ENCODE measurements at places on chromosomes 4 and X. TPM values are rescaled to one million over a fixed set of nuclear protein-coding genes. Genes with fewer than 3 reads are reported as not detected.

Gene DNASE1L1
- 34.3 TPM for total RNA-seq

Gene ODAPH
- total RNA-seq = not detected

Gene FGB
- not detected for total RNA-seq

Gene BMP15
- not detected for total RNA-seq

Gene SOX3
- not detected for total RNA-seq

Gene IQCM
- not detected for total RNA-seq

Gene PDCL2
- total RNA-seq = not detected

Gene TEX11
- total RNA-seq = not detected

Gene CT47C1
- total RNA-seq = not detected

Gene CT47A7
- not detected for total RNA-seq

Data from smooth muscle cell of the coronary artery (primary cell).